ENCODE measurements at places on chromosomes 13 and 19.

GRCh38 chr19:41597600-41598041 lies 21.7 kb downstream of the CEACAM21 start:
- peak; percentile 68 for DNase-seq

- no peak for DNase-seq
Measured at GRCh38 chr13:29958476-29958875, 108.1 kb upstream of the UBL3 start.

- DNase-seq = no peak
Measured at GRCh38 chr13:54599413-54599812, 1570.8 kb downstream of the OLFM4 start.

GRCh38 chr13:22967669-22968068 lies 213.1 kb upstream of the SGCG start:
- no peak for DNase-seq

DNA sequence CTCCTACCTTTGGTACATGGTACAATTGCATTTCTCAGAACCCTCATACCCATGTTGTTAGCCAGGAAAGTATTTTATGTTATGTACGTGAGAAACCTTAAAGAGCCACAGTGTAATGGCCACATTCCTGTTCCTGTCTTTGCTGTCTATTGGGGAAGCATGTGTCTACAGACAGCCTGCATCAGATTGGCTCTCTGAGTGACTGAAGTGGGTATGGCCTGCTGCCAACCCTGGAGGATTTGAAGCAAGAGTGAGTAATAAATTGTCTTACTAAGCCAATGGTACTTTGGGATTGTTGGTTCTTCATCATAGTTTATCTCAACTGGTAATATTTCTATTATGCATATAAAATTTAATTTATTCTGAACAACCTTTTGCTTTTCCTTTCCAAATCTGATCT lies 574.1 kb downstream of the LMO7 start:
- peak; percentile 40 for DNase-seq

- no peak for DNase-seq
Measured at GRCh38 chr13:46405457-46405856, 18.4 kb upstream of the RUBCNL start.

DNA sequence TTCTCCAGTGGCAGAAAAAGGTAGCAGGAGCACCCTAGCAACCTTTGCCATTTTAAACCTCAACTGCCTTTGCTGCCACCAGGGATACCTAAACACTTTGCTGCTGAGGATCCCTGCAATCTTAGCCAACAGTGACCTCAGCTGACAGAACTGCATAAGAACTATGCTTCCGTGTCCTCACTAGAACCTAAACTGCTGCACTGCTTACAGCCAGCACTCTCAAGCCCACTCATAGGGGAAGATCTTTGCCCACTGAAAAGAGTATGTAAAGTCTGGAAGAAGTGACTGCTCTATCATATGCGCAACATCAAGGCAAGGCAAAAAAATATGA lies 270.0 kb upstream of the PCDH20 start:
- DNase-seq = no peak
